Dermis microvascular lymphatic vessel endothelial cell (primary cell): ENCODE measurements at places on chromosomes 16 and 17. TPM values are rescaled to one million over a fixed set of nuclear protein-coding genes. Genes with fewer than 3 reads are reported as not detected.
A peak's percentile ranks its signal among the peaks of the same experiment; 100 is the strongest.

Gene CBFA2T3
- total RNA-seq = under 0.01 TPM in 1 of 2 replicates, not detected in the other

DNA sequence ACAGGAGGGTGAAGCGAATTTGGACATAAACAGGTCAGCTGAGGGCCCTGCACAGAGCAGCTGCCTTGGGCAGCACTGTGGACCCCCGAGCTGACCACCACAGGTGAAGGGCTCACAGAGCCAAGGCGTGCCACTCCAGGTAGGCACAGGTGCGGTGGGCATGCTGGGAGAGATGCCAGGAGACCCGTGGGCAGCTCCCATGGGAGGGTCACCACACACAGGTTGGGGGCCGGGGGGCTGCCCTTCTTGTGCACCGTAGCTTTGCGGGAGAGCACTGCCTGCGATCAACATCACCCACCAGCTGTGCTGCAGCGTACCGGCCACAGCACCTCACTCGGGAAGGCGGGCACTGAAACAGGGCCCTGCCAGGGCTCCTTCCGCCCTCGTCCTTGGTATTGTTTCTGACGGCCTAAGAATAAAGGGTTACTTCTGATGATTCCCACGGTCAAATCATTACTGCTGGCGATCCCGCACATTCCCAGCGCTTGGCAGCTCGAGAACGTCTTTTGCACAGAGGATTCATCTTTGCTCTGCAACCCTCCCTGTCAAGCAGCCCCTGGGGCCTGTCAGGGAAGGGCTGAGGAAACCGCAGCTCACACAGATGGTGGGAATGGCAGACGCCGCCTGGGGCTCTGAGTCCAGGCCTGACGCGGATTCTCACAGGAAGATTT lies 181.7 kb downstream of the BANP start:
- DNase-seq = no peak

Gene SECTM1
- total RNA-seq = 0.26 and 1.9 TPM in 2 replicates

Gene OSGIN1
- 0.77 and 1.3 TPM in 2 replicates for total RNA-seq

- DNase-seq = no peak
Measured at GRCh38 chr17:61383689-61384201, 15.9 kb upstream of the TBX2 start.

- no peak for DNase-seq
Measured at GRCh38 chr17:3865176-3865575, 19.1 kb upstream of the NCBP3 start.

DNA sequence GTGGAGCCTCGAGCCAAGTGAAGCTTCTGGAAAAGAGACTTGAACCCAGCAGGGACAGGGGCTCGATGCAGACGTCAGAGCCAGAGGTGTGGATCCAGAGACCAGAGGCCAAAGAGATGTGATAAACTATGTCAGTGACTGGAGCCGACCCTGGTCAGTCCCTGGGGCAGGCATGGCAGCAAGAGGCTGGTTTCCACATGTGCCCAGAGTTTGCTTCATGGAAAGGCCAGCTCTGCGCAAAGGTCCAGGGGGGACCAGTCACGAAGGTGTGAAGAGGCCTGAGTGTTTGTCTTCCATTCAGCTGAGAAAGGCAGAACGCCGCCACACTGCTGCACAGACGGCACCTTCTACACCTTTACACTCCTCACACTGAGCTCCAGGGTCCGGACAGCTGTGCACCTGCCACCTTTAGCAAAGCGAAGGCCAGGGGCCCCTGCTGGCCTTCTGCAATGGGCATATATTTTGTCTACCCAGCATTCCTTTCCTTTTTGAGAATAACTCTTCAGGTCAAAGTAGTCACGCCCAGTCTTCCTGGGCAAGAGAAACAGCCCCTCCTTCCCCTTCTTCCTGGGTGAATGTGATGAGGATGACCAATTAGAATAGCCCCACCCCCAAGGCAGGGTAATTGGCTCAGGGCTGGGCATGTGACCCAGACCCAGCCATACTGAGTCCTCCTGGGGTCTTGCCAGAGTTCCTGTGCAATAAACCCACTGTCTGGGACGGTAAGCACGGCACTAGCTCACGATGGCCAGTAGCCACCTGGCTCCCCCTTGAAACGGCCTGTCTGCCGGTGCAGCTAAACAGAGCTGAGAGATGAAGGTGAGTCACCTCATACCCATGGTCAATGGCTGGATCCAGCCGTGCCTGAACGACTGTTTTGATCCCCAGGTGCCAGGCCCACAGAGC lies 2.3 kb upstream of the RPH3AL start:
- DNase-seq = no peak

- no peak for DNase-seq
Measured at GRCh38 chr17:71192039-71192555, 928.7 kb upstream of the SOX9 start.

- DNase-seq = no peak
Measured at GRCh38 chr17:45098081-45098868, 34.0 kb downstream of the PLCD3 start.

Gene RAB34
- total RNA-seq = 11.8 and 18.8 TPM in 2 replicates

- DNase-seq = peak; percentile 20
Measured at GRCh38 chr17:35051183-35051578, 12.3 kb downstream of the RFFL start.

DNA sequence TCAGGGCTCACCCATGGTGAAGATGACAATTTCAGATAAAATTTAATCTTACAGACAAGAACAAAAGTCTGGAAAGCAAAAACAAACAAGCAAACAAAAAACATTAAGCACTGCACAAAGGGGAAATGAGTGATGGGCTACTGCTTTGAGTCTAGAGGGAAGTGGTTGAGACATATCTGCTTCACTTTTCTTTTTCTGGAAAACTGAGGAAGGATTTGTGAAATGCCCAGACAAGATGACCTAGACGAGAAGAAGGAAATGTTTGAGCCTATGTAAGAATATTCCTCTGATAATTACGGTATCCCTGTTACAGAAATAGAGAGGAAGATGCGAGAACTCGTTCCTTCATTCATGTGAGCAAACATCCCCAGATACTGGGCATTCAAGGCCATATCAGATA lies 11.5 kb upstream of the HYDIN start:
- no peak for DNase-seq

Gene P3H4
- 36.5 and 67.6 TPM in 2 replicates for total RNA-seq

DNA sequence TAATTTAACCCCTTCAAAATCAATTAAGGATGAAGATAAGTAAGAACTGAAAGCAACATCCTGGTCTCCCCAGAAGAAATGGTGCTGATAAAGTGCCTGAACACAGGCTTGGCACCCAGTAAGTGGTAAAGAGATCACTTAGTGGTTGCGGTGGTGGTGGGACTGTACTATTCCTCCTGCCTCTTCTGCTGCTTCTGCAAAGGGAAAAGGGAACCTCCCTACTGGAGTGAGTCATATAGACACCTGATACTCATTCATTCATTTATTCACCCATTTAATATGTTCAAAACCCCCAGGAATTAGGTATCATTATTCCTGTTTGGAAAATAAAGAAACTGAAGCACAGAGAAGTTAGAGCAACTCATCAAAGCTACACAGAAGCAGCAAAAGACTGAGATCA lies 60.6 kb downstream of the CDYL2 start:
- DNase-seq = no peak

- DNase-seq = no peak
Measured at GRCh38 chr17:64162554-64162953, 32.6 kb upstream of the ERN1 start.

GRCh38 chr16:29862383-29862883 lies 593 bp downstream of the CDIPT start:
- peak; percentile 42 for DNase-seq

DNA sequence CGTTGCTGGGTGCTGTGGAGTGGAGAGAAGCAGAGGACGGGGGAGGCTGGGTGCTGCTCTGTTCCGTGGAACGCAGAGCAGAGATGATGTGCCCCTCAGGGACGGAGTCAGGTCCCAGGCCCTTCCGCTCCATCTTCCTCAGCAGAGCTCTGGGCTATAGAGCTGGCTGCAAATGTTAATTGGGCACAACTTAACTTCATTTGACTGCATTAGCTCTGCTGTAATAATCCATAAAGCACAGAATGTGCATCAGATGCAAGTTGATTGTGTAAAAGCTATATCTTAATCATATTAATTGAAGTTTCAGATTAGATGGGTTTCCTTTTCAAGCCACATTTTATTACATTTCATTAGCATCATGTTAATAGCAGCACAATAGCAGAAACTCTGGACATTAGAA lies 212.6 kb downstream of the ABCC12 start:
- DNase-seq = no peak

GRCh38 chr16:55302635-55303034 lies 21.4 kb upstream of the IRX6 start:
- DNase-seq = no peak

Gene CHST5
- total RNA-seq = 0.13 TPM in 1 of 2 replicates, not detected in the other

Gene SEPTIN1
- total RNA-seq = under 0.01 and 0.38 TPM in 2 replicates

Gene MCRIP2
- total RNA-seq = 9.8 and 10.1 TPM in 2 replicates

Gene KRT9
- not detected in 2 replicates for total RNA-seq

Gene ABCA6
- total RNA-seq = 2.2 and 7.5 TPM in 2 replicates

GRCh38 chr16:14132696-14133048 lies 61.6 kb downstream of the MRTFB start:
- DNase-seq = no peak

DNA sequence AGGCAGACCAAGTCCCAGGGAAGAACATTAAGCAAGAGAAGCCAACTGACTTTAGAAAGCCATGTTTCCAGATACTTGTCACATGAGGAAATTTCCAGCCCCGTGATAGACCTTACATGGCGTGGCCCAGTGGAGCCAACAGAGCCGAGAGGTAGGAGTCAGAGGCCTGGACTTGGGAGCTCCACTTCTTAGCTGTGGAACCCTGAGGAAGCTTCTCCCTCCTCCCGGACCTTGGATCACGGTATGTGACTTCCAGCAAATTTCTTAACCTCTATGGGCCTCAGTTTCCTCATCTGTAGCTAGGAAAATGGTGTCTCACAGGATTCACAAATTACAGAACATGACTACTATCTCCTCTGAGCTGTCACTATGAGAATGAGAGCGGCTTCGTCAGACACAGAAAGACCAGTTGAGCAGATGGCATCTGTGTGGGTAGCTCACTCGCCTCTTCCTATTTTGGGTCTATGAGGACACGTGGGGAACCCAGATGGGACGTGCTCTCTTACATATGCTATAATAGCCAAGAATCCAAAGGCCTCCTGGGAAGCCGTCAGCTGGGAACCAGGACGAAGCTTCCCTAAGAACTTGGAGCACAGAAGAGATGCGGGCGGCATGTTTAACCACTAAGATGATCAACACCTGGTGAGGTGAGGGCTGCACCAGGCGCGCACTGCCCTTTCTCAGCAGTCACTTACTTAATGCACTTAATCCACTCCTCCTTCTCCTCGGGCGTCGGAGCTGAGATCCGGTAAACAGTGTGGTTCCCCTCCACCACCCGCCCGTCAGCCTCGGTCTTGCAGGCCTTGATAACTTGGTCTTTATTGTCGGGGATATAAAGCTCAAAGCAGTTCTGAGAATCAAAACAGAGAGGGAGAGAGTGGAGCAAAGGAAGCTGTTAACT lies 102.3 kb downstream of the CYTH1 start:
- DNase-seq = no peak

DNA sequence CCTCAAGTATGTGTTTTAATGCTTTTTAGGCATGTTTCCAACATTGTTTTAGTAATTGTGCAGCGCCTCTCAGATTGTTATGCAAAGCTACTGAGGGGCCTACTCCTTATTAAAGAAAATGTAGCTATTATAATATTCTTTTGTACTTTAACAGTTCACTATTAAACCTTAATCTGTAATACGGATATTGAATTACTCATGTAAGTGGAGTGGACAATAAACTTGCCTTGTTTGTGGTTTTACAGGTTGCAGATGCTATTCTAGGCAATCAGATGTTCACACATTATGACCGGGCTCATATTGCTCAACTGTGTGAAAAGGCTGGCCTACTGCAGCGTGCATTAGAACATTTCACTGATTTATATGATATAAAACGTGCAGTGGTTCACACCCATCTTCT lies 41.0 kb downstream of the PTRH2 start:
- DNase-seq = no peak

DNA sequence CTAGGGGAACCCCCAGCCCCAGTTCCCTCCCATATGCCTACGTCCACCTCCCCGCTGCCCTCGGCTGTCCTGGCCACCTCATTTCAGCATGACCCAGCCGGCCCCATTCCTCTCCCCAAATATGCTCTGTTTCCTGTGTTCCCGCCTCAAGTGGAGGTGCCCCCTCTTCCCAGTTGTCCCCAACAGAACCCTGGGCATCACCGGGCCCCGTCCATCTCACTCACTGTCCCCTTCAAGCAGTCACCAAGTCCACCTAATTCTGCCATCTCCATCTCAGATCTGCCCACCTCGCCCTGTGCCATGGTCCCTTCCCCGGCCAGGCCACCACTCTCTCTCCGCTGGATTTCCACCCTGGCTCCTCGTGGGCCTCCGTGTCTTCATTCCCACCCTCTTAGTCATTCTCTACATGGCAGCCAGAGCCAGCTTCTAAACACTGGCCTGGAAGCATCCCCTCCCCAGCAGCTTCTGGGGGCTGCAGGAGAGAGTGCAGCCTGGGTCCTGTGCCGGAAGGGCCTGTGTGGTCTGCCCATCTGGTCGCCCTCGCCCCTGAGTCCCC lies 12.8 kb downstream of the CDK3 start:
- DNase-seq = no peak

GRCh38 chr17:41793784-41794539 lies 7.5 kb upstream of the JUP start:
- DNase-seq = no peak

GRCh38 chr17:72125226-72125651 lies 4.4 kb downstream of the SOX9 start:
- DNase-seq = no peak

Gene ADAT1
- total RNA-seq = 47.4 and 65.4 TPM in 2 replicates

DNA sequence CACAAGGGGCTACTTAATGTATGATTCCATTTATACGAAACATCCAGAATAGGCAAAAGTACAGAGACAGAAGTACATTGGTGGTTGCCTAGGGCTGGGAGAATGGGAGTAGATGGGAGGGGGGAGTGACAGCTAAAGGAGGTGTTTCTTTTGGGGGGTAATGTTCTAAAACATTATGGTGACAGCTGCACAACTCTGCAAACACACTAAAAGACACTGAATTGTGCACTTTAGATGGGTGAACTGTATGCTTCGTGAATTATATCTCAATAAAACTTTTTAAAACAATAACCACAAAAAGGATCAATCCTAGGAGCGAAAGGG lies 661 bp downstream of the LYRM9 start:
- no peak for DNase-seq

DNA sequence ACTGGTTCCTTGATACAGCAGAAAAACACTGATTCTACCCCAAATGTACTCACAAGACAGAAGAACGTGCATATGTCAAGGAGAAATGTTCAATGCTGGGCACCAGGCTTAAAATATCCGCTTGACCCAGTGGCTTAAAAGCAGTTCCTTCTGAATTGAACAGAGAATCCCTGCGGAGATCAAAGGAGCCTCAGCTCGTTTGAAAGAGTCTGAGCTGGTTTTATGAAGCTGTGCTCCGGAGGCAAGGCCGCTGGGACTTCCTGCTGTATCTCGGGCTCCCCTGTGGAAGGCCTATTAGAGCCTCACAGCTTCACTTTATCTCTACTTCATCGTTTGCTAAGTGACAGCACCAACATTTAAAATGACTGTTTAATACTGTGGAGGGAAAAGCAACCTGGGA lies 2.2 kb downstream of the LMF1 start:
- DNase-seq = no peak

Gene SPATA32
- total RNA-seq = not detected in 2 replicates
